Purkinje cell (primary cell): ENCODE measurements at places on chromosomes 5 and 9. TPM values are rescaled to one million over a fixed set of nuclear protein-coding genes. Genes with fewer than 3 reads are reported as not detected.

Gene IL17B
- polyA plus RNA-seq, result not detected in 2 replicates

Gene PCDHB4
- polyA plus RNA-seq, result 6.0 and 16.8 TPM in 2 replicates

Gene PCDHGB5
- polyA plus RNA-seq, result 0.32 TPM in 1 of 2 replicates, not detected in the other

Gene PCDHAC1
- polyA plus RNA-seq, result 11.6 and 30.0 TPM in 2 replicates

Gene KLHL3
- 42.9 and 50.7 TPM in 2 replicates for polyA plus RNA-seq

Gene P4HA2
- polyA plus RNA-seq, result 3.4 and 9.4 TPM in 2 replicates

Gene CARTPT
- 5.1 TPM in 1 of 2 replicates, not detected in the other for polyA plus RNA-seq
